Cortex of kidney (tissue), 1 donor: ENCODE measurements at places on chromosomes 11 and 22.

- no peak for DNase-seq
Observed at GRCh38 chr11:90134478-90135003, at the start of gene NAALAD2. Gene NAALAD2 (plus strand): TSS chr11:90134663. CDS start chr11:90134759, 96 bp downstream.

GRCh38 chr11:116148056-116148455 lies 624.7 kb downstream of the BUD13 start:
- DNase-seq, result no peak

- DNase-seq, result no peak
Observed at GRCh38 chr22:36068776-36069344, 40.2 kb upstream of the RBFOX2 start.

DNA sequence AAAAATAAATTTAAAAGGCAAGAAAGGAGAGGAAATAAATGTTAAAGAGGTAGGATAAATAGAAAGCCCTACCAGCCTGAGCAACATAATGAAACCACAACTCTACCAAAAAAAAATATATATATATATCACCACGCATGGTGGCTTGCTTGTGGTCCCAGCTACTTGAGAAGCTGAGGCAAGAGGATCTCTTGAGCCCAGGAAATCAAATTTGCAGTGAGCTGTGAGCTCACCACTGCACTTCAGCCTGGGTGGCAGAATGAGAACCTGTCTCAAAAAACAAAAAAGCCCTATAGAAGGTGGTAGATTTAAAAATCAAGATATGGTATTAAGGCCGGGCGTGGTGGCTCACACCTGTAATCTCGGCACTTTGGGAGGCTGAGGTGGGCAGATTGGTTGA lies 10.5 kb downstream of the NUCB2 start:
- no peak for DNase-seq

DNA sequence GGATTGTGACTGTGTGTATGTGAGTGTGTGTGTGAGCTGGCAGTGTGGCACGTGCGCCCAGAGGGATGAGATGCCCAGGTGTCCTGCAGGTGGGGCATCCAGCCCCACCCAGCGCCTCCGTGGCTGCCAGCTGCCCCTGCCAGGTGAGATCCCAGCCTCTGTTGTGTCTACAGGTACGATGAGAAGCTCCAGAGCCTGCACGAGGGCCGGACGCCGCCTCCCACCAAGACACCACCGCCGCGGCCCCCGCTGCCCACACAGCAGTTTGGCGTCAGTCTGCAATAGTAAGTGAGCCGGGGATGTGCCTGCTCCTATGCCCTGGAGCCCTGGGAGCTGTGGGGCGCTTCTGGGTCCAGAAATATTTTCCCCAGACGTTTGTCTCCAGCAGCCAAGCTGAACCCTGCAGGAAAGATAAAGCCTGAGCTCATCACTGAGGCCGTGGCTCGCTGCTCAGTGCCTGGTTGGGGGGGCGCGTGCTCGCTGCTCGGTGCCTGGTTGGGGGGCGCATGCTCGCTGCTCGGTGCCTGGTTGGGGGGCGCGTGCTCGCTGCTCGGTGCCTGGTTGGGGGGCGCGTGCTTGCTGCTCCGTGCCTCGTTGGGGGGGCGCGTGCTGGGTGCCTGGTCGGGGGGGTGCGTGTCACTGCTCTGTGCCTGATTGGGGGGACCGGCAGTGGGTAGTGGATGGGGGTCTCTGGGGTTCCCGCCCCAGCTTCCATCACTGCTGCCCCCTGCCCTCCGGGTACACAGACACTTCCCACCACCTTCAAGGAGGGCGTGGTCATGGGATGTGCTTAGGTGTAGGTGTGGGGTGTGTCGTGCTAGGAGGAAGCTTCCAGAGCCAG lies 73.2 kb downstream of the ARHGAP8 start:
- DNase-seq, result no peak

- DNase-seq, result no peak
Observed at GRCh38 chr22:24176630-24177029, 4.7 kb upstream of the SUSD2 start.

DNA sequence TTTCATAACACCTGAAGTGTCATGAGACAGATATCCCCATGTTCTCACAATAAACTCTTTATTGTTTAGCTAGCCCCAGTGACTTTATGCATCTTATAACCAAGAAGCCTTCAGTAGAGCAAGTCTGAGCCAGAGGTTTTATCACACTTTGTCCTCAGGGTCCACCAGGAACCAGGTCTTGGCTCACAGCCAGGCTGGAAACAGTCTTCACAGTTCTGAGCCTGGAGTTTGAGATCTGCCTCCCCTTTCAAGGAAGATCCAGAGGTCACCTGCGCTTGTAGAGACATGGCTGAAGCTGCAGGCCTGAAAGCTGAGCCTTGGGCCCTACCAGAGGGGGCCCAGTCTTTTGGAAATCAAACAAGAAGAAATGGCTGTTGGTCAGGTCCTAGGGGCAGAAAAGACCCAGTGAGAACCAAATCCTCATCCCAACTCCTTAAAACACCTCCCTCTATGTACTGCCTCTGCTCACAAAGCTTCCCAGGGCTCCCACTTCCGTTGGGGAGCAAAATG lies 3.5 kb downstream of the RRP8 start:
- DNase-seq, result no peak

DNA sequence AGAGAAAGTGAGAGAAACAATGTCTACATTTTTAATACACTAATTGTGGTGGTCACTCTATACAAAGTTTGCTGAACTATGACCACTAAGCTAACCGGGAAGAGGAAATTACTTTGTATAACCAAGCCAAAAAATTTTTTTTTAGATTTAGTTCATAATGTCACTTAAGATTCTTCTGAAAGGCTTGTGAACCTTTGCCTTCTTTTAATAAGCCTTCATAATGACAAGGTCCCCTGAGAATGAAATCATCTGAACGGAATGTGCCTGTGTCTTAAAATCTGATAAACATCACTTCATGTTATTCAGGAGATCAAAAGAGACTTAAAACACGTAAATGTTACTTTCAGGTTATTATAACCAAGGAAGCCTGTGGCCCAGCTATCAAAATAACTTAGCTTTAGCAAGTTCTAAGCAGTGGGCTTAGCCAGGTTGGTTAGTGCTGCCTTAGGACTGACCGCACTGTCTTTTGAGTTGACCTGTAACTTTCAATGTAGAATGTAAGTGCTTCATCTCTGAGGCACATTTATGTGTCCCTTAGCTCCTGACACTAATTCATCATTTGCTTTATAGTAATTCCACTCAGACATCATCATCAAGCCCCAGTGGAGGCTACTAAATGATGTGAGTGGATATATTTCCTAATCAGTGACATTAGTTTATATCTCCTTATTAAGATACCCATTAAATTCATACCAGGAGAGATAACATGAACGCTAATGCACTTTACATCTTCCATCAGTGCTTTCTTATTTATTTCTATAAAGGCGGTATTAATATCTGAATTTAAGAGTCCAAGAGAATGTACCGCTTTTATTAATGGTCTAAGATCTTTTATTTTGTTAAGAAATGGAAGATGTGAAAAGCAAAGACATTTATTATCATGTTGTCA lies 122.5 kb downstream of the WNT11 start:
- no peak for DNase-seq

DNA sequence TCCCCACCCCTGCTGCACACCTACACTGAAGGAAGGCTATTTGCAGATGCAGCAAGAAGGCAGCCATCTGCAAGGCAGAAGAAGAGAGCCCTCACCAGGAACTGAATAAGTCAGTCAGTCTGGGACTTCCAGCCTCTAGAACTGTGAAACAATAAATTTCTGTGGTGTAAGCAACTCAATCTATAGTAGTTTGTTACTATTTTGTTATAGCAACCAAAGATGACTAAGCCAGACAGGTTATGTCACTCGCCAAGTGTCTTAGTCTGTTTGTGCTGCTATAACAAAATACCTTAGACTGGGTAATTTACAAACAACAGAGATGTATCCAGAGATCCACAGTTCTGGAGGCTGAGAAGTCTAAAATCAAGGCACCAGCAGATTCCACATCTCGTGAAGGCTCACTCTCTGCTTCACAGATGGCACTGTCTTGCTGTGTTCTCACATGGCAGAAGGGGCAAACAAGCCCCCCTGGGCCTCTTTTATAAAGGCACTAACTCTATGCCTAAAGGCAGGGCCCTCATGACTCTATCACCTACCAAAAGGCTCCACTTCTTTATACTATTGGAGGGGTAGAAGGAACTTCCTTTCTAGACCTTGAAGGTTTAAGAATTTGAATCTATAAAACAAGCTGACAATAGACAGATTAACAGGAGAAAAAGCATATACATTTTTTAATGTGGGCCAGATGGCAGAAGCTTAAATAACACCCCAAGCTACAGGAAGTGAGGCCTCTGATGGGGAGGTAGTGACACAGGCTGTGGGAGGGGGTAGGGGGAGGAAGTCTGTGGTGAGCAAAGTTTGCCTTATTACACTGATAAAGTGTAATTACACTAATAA lies 12.3 kb downstream of the APOL6 start:
- DNase-seq, result no peak

DNA sequence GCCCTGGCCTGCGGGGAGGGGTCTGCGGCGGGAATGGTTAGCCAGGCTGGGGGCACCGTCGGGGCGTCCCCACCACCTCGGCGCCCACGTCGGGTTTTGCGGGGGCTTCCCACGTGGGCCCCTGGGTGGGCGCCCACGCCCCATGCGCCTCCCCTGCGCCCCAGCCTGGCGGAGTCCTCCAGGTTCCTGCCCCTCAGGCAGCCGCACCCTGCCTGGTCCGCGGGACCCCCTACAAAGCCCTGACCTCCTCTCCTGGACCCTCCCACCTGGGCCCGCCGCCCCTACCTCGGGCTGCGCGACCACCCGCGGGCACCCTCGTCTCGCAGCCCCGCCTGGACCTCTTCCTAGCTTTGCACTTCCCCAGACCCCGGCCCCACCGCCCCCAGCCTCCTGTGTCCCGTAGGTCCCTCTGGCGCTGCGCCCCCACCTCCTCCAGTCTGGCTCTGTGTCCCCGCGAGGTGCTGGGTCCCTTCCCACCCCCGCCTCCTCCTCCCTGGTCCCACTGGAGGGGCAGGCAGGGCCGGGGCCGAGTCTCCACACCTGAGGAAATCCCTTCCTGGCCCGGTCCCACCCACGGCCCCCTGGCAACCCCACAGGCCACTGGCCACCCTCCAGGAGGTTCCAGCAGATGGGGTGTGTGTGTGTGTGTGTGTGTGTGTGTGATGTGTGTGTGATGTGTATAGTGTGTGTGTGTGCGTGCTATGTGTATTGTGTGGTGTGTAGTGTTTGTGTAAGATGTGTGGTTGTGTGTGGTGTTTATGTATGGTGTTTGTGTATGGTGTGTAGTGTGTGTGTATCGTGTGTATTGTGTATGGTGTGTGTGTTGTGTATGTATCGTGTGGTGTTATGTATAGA lies 11.8 kb downstream of the PIM3 start:
- DNase-seq, result no peak

DNA sequence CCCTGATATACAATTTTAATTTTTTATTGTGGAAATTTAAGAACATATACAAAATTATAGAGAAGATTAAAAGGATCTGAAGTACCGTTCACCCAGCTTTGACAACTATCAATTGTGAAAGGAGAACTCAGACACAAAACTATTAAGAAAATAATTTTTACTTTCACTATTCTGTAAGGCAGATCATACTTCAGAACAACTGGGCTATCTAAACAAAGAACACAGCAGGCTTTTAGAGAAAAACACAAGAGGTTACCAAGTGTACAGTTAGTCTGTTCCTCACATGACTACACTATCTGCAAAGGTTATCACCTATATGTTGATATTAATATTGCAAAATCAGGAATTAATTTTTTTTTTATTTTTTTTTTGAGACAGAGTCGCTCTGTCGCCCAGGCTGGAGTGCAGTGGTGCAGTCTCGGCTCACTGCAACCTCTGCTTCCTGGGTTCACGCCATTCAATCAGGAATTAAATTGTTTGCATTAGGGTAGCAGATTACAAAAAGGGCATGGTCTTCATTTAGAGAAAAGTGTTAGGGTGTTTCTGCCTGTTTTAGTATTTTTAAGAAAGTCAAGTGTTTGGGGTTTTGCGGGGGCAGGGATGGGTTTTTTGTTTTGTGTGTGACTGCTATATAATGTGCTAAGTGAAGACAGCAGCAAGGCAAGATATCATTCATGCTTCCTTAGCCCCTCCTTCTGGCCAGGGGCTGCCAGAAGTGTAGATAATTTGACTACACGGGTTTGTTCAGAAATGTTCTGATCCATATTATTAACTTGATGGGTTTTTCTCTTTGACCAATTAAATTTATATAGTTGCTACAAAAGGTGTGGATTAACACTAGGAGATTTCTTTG lies 27.6 kb upstream of the SIK2 start:
- DNase-seq, result no peak

DNA sequence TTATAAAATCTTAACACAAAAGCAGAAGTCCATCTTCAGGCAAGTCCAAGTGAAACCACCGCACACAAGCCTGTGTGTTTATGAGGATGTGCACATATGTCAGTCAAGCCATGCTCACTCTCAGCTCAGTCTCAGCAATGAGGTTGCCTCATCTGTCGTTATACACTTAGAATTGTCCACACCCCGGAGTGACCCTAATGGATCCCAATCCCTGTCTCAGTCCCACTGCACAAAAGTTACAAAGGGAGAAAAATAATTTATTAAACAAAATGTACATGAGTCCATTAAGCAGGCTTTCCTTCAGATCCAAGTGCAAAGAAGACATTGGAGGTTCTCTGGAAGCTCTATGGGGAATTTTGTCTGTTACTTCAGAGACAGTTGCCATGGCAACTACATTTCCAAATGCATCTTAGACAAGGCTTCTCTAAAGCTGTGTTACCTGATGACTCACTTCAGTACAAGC lies 24.4 kb downstream of the OR8B12 start:
- no peak for DNase-seq

DNA sequence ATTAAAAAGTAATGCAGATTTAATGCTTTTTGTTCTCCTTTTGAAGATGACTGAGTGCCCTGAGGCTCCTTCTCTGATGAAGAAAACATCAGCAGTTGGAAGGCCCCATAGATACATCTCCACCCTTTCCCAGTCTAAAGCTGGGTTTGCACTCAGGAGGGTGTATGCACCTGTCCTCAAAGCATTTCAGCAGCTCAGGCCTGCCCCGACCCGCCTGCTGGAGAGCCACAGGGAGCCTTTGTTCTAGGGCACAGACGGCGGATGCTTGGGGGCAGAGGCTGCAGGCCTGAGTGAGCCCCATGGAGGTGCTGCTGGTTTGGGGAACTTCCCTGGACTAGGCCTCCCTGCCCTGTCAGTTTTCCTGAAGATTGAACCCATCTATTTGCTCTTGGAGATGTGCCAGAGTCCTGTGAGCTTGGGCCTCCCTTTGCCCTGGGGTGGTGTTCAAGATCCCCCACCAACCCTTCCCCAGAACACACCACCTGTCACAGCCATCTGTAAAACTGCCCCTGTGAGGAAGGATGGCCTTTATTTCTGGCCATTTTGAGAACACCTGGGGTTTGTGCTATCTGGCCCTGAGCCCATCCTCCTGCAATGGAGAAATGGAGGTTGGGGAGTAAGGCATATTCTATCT lies 160.0 kb downstream of the NAV2 start:
- DNase-seq, result no peak
